ENCODE measurements at places on chromosomes 2 and 18.

GRCh38 chr2:18490901-18491300 is 69.6 kb downstream of the RDH14 start:
- DNase-seq: no peak

DNA sequence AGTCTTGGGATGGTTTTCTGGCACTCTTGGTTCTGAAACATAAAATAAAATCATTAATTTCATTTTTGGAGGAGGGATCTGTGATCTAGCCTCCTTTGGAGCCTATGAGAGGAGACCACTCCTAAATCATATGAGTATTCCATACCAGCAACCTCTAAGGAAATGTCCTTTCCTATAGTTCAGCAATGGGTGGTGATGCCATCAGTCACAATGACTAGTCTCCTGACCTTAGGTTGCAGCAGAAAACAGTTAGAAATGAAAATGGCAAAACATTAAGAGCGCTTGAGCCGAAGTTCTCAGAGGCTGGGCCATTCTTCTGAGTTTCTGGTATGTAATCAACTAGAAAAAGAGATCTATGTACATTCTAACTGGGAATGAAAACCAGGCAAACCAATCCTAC is 56.5 kb downstream of the TMEM247 start:
- DNase-seq: no peak

DNA sequence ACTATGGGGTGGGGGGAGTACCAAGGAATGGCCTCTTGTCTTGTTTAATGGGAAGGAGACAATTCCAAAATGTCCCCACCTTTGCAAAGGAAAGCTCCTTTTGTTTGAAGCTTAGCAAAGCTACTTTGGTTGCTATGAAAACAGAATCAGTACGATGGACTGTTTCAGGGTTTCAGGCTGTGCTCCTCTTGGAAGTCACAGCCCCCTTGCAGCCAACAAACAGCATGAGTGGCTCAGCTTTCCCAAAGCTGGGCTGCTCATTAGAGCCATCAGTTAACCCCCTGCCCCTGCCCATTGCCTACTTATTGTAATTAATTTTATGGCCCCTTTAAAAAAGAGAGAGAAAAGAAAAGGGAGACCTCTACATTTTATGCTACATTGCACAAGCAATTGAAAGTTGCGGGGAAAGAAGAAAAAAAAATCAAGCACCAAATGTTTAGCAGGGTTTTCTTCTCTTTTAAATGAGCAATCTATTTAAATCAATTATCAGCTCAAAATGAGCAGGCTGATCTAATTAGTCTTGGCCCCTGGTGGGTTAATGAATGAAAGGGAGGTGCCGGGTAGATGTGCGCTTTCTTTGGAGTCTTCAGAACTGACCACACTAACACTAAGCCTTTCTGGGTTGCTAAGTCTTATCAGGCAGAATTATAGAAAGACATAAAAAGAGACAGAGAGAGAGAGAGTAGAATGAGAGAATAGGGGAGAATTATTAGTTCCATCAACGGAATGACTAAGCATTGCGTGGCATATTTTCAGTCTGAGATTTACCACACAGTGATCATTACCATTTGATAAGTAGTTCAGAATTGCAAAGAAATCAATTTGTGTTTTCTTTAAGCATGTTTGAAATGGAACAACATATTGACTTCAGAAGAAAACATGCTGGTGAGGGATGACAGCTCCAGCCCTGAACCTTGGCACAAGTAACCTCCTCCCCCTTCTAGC is 284.9 kb downstream of the INSIG2 start:
- no peak for DNase-seq

DNA sequence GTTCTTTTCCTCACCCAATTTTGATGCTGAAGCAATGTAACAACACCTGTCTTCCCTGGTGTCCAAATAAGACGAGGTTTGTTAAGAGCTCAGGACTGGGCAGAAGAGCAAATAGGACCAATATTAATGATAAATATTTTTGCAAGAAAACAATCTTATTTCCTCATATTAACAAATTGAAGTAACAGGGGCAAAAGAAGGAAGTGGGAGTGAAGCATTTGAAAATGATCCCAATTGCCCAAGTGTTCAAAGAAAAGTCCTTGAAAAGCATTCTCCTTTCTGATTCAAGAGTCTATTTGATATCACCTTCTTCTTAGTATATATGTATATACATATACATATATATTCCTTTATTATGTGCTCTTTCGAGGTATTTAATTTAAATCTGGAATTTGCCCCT is 418.8 kb downstream of the ARHGAP15 start:
- DNase-seq: no peak

DNA sequence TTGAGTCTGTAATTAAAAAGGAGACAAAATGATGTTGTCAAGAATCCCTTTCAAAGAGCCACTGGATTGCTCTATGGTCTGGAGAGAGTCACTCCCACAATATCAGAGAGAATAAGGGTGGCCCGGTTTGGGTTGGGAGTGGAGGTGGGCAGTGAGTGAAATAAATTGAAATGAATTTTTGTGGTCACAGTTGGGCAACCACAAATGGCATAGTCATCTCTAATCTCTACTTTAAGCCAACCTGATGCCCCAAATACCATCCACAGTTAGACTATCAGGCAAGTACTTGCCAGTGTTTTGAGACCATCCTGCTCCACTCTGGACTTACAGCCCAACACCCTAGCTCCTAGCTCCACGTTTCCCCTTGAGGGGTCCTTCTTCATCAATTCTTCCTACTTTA is 559.7 kb downstream of the BCL11A start:
- DNase-seq: no peak

GRCh38 chr2:45541450-45541849 is 69.6 kb downstream of the SRBD1 start:
- no peak for DNase-seq

DNA sequence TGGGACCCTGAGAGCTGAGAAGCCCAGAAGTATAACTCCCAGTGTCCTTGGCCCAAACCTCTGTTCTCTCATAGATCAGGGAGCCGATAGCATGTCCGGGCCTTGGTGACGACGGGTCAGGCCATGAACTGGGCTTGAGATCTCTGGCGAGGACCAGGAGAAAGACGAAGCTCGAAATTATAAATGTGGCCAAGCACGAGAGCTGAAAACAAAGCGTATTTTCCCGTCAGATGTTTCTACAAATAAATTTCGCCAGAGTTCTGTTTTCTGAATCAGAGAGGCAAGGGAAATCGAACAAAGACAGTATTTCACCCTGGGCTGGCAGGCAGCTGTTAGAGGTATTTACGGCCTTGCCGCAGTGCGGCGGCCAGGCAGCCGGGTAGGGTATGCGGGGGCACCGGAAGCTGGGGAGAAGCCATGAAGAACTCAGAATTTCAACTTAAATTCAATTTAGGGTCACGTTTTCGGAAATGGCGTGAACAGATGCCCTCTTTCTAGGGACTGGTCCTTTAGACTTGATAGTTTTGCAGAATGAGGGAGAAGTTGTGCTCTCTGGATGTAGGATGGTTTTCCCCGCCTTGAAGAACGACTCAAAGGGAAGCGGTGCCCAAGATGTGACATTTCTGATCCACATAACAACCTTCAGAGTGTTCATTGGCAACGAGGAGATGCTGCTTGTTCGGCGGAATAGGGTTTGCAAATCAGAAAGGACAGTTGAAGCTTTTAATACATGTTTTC is 9.6 kb downstream of the HOXD8 start:
- no peak for DNase-seq

- DNase-seq: no peak
Observed at GRCh38 chr2:183927406-183928325, 670.7 kb upstream of the ZNF804A start.

- no peak for DNase-seq
Observed at GRCh38 chr2:40680547-40680946, 228.7 kb upstream of the SLC8A1 start.

- no peak for DNase-seq
Observed at GRCh38 chr2:12616456-12617156, 100.1 kb upstream of the TRIB2 start.

DNA sequence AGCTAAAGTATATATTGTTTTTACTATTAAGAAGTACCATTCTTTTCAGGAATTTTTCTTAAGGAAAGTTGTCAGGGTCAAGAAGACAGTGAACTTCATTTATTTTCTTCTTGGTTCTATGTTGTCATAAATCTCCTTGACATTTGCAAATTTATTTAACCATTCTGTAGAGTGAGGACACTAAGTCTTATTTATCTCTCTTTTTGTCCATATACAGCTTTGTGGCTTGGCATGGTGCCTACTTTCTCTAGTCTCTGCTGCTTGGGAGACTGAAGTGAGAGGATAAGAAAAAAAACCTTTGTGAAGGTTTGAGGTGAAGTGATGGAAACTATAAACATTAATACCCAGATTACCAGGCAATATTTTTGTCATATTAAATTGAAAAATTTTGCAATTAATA is 1389.4 kb downstream of the SUCLG1 start:
- no peak for DNase-seq

DNA sequence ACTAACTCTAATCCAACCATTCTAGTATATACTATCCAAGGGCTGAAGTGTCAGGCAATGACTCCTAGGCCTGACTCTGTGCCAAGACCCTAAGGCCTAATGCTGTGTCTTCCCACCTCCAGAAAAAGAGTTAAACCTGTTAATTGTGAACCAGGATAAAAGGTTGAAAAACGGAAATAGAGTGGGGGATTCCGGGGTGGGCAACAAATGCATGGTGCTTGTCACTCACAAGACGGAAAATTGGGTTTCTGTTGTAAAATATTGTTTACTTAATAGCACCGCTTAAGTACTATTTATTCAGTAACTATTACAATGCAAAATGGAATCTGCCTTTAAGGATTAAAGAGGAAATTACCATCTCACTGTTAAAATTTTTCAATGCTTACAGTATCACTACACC is 3.2 kb downstream of the STK17B start:
- peak; percentile 54 for DNase-seq

DNA sequence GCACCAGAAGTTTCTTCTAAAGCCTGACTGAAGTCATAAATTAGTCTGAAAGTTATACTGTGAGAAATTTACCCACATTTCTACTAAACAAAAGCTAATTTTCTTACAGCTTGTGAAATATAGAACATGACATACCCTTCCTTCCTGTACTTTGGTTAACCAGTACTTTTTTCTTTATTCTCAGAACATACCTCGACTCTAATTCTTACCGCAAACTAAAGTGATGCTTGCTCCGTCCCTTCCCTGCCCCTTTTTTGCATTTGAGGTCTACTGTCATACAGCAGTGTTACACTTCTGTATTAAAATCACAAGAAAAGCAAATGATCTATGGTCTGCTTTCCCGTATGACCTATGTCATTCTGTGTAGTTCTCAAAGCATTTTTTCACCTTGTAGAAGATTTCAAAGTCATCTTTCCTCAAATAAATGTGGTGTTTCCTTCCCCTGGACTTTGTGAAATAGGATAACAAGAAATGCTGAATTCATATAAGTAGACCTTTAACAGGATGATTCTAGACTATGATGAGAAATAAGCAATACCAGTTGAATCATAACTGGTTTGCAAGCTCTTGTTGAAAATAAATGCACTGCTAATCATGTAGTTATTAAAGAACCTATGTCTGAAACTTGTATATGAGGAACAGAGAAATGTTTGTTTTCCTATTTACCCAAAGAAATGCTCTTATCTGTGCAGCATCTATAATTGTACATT is 30.4 kb downstream of the CYTIP start:
- no peak for DNase-seq

GRCh38 chr2:45886171-45886663 is 234.7 kb downstream of the PRKCE start:
- no peak for DNase-seq

GRCh38 chr2:58606799-58607198 is 365.7 kb upstream of the FANCL start:
- DNase-seq: no peak

GRCh38 chr18:41266616-41267015 is 688.4 kb upstream of the PIK3C3 start:
- DNase-seq: no peak

DNA sequence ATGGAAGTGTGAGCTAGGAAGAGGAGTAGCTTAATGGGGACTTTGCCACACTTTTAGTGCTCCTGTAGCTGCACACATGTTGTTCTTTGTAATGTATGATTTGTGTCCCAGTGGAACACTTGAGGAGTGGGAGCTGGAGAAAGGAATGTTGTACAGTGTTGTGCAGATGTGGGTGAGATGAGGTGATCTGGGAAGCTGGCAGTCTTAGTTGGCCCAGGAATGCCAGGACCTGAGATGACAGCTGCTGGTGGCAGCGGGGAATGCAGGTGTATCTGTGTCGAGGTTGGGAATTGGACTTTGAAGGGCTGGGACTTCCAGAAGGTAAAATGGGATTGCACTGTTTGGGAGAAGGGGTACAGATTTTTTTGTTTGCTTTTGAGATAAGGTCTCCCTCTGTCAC is 23.6 kb downstream of the NEDD4L start:
- no peak for DNase-seq

- DNase-seq: no peak
Observed at GRCh38 chr2:84894758-84895520, 10.5 kb upstream of the TMSB10 start.

GRCh38 chr2:172153156-172153555 is 50.5 kb upstream of the DLX2 start:
- DNase-seq: no peak

- peak; percentile 37 for DNase-seq
Observed at GRCh38 chr2:222690564-222691200, 19.2 kb downstream of the MOGAT1 start.

- no peak for DNase-seq
Observed at GRCh38 chr2:20021405-20022009, 9.0 kb upstream of the MATN3 start.

GRCh38 chr2:119440873-119441272 is 9.2 kb downstream of the TMEM37 start:
- DNase-seq: no peak

- peak; percentile 51 for DNase-seq
Observed at GRCh38 chr2:181780047-181780651, 99.8 kb upstream of the NEUROD1 start.

GRCh38 chr2:241489088-241489487 is 19.3 kb downstream of the STK25 start:
- no peak for DNase-seq

DNA sequence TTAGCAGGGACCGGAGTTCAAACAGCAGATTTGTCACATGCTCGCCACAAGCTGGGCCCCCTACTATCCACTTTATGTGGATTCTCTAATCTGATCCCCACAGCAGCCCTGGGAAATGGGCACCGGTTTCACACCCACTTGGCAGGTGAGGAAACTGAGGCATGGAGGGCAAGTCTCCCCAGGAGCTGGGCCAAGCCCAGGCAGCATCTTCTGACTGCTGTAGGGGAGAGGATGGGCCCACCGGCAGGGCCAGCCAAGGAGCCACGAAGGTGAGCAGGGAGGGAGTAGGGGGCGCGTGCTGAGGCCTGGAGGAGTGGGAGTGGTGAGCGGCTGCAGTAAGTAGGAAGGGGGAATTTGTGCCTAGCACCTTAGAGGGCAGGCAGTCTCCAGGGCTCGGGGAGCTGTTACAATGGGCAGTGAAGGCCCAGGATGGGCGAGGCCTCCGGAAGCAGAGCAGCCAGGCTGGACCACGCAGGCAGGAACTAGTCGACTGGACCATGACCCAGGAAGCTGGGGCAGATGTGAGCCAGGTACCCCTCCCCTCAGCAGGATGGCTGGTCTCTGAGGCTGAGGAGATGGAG is 37.1 kb downstream of the COA5 start:
- no peak for DNase-seq

All from dermis microvascular lymphatic vessel endothelial cell (primary cell).